ENCODE measurements at places on chromosomes 12 and 14. TPM values are rescaled to one million over a fixed set of nuclear protein-coding genes. Genes with fewer than 3 reads are reported as not detected.

Gene BCDIN3D
- total RNA-seq, result 5.4 TPM

Gene LYZ
- not detected for total RNA-seq

Gene SIX4
- total RNA-seq, result 3.9 TPM

Gene KRT78
- not detected for total RNA-seq

Gene ARHGEF25
- total RNA-seq, result 11.0 TPM

Gene SYNDIG1L
- not detected for total RNA-seq

Gene CMKLR1
- 0.32 TPM for total RNA-seq

Gene DAO
- not detected for total RNA-seq

Gene RNASE3
- not detected for total RNA-seq

Gene RAPGEF3
- 0.97 TPM for total RNA-seq

Gene DTX3
- total RNA-seq, result 5.3 TPM

Gene PZP
- total RNA-seq, result not detected

Gene CAPS2
- 0.16 TPM for total RNA-seq

Gene B3GNT4
- total RNA-seq, result 2.5 TPM

Gene PPP2R5E
- 18.2 TPM for total RNA-seq

Gene PTPRB
- total RNA-seq, result 2.6 TPM

Gene FAM222A
- total RNA-seq, result 0.72 TPM

Gene SMCO2
- not detected for total RNA-seq

Gene GRIP1
- not detected for total RNA-seq

Gene AQP5
- 6.5 TPM for total RNA-seq

Gene AKAP3
- 0.18 TPM for total RNA-seq

Gene KRT5
- total RNA-seq, result not detected

Gene ARHGAP9
- 2.9 TPM for total RNA-seq

Gene DTD2
- 26.0 TPM for total RNA-seq

Gene FANCM
- total RNA-seq, result 2.9 TPM

Gene PMEL
- 9.9 TPM for total RNA-seq

Gene SERPINA9
- total RNA-seq, result not detected

Gene USP44
- total RNA-seq, result not detected

Gene TAS2R30
- 0.49 TPM for total RNA-seq

Gene ALDH2
- 83.8 TPM for total RNA-seq

Gene OR4E2
- not detected for total RNA-seq

Gene IAPP
- not detected for total RNA-seq

Gene ANKS1B
- 2.9 TPM for total RNA-seq

Gene CACNA1C
- total RNA-seq, result 0.16 TPM

Gene RPS6KL1
- total RNA-seq, result 0.18 TPM

Gene TSPAN8
- total RNA-seq, result 6.0 TPM

Gene KRT6C
- not detected for total RNA-seq

Gene HPD
- total RNA-seq, result 11.4 TPM

Gene RBP5
- total RNA-seq, result not detected

Gene ATP5F1B
- 462 TPM for total RNA-seq

Gene ANO4
- total RNA-seq, result 5.3 TPM

Gene LMNTD1
- total RNA-seq, result not detected

Gene MIP
- total RNA-seq, result not detected

Gene KRT6A
- total RNA-seq, result not detected

Gene OR6C2
- not detected for total RNA-seq

Gene ACSM4
- total RNA-seq, result not detected

Gene GLT8D2
- total RNA-seq, result 24.3 TPM

Gene MLEC
- total RNA-seq, result 85.1 TPM

Gene NOVA1
- total RNA-seq, result 4.7 TPM

Gene CHMP4A
- 34.7 TPM for total RNA-seq

Gene SDSL
- total RNA-seq, result 0.81 TPM

Data from cardiac atrium fibroblast (primary cell).